ENCODE measurements at places on chromosomes 4 and X.

DNA sequence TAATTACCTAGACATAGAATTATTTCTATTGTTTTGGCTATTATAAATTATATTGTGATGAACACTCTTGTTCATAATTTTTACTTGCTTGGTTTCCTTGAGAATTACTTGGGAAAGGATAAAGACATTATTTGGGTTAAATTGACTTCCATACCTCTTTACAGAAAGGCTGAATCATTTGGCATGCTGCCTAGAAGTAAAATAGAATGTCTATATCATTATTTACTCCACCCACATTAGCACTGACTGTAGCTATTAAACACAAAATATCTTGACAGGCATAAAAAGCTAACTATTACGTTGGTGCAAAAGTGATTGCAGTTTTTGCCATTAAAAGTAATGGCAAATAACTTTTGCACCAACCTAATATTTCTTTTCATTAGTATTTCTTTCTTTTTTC is 29.7 kb upstream of the ADH6 start:
- DNase-seq, result no peak

GRCh38 chr4:146158036-146158745 is 17.3 kb upstream of the LSM6 start:
- no peak for DNase-seq

- DNase-seq, result no peak
Measured at GRCh38 chrX:71198066-71198465, 25.0 kb upstream of the GJB1 start.

GRCh38 chr4:85928775-85929591 is 430.9 kb downstream of the MAPK10 start:
- DNase-seq, result no peak

DNA sequence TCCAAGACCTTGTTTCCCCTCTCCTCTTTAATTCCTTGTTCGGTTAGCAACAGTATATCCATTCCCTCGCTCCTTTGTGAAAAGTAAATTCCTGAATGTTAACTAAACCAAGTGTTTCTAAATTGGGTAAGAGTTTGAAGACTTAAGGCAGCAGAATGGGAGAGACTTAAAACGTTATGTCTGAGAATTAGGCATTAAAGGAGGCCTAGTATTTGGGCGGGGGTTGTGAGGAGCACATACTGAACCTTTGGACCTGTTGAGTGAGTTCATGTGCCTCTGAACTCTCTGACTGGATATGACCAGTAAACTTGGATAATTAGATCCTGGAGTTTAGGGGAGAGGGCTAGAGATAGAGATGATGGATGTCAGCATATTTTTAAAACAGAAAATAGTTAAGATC is 1.2 kb downstream of the MSMO1 start:
- DNase-seq, result no peak

DNA sequence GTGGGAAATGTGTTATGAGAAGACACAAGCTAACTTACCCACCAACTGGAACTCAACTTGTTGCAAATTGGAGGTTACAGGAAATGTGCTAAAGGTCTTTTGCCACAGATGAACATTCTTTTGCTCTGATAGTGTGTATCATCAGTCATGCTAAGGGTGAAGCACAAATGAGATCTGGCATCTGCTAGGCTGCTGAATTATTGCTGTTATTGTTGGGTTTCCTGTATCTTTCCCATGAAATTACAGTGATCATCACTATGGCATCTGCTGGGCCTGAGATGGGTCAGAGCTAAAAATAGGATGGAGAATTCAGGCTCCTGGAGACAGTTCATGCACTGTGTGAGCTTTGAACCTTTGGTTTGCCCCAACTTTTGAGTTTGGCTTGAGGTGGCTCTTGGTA is 124.5 kb downstream of the NPNT start:
- no peak for DNase-seq

DNA sequence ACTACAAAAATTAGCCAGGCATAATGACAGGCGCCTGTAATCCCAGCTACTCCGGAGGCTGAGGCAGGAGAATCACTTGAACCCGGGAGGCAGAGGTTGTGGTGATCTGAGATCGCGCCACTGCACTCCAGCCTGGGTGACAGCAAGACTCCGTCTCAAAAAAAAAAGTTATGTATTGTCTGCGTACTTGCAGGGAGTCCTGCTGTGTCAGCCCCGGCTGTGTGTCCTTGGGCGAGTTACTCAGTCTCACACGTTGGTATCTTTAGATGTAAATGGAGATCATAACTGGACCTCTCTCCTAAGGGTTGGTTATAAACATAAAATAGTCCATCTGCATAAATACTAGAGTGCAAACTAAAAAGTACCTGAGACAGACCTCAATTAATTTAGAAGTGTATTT is 22.7 kb upstream of the TBC1D14 start:
- DNase-seq, result no peak

DNA sequence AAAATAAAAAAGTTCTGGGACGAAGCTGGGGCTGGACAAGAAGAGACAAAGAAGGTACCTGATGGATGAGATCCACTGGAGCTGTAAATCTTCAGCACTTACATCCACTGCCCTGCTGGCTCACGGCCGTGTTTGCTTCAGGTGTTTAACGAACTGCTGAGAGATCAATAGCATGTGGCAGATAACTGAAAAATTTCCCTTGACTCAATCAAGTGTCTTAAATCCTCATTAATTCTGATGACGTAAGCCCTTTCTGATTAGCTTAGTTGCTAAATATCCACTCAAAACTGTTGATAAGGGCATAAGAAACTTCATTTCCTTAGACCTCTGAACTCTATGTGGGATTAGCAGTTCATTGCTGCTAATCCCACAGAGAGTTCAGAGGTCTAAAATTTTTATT is 354.2 kb upstream of the HS3ST1 start:
- DNase-seq, result no peak

DNA sequence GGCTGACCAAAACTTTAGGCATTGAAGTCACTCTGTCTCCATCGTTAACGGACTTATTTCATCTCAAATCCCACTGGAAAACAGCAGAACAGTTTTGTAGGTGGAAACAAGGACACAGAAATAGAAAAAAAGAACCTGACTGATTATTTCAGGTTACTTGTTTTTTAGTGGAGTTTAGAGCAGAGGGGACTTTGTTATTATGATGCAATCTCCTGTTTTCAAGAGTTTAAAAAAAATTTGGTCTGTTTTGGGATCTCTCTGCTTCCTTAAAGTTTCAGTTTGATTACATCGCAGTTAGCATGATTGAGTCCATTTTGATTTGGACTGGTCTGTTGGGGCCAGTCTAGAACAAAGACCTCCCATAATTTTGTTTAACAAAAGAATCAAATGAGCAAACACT is 13.6 kb downstream of the PROM1 start:
- no peak for DNase-seq

DNA sequence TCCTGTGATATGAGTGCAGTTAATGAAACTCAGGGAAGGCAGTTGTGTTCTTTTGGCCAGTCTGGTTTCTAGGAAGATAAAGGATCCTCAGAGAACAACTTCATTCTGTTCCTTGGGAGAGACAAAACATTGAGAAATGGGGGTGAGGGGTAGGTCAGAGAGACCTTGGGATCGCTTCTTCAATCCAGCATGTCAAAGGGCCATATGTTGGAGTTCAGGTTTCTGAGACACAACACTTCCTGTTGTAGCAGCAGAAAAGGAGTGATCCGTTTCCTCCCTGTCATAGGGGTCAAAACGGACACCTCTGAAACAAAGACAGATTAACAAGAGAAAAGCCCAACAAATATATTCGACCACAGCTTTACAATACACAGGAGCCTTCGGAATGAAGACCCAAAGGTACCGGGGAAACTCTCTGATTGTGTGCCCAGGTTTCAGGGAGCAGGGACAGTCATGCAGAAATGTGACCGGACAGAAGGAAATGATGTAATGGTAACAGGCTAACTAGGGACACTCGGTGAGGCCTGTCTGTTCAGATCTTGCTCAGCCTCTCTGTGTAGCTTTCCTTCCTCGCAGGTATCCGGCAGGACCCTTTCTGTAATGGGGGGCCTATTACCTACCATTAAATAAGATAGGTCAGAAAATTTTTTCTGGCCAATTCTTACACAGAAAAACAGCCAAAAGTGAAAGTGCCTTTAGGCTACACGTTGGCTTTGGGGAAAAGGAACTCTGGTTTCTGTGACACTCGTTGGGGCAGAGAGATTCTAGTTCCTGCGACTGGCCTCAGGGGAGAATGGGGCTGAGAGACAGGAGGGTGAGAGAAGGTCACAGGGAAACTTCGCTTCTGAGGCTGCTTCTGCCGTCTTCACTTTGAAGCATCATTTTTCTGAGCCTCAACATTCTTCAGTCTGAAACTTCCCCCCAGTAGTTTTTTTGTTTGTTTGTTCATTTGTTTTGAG is 103.3 kb upstream of the TLR3 start:
- no peak for DNase-seq

GRCh38 chr4:182015893-182016292 is 227.3 kb upstream of the TENM3 start:
- DNase-seq, result no peak

DNA sequence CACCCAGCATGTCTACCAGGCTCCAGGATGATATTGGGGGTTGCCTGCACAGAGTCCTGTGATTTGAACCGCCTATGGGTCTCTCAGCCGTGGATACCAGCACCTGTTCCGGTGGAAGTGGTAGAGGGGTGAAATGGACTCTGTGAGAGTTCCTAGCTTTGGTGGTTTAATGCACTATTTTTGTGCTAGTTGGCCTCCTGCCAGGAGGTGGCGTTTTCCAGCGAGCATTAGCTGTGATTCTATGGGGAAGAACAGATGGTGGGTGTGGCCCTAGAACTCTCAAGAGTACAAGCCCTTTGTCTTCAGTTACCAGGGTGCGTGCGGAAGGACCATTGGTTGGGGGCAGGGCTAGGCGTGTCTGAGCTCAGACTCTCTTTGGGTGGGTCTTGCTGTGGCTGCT is 316.9 kb upstream of the AMOT start:
- DNase-seq, result no peak

GRCh38 chr4:86994686-86995085 is 59.9 kb downstream of the AFF1 start:
- DNase-seq, result no peak

- DNase-seq, result no peak
Measured at GRCh38 chrX:65586491-65586890, 51.9 kb upstream of the LAS1L start.

All from 8988T (cell line).